ENCODE measurements at places on chromosomes 4 and X.

DNA sequence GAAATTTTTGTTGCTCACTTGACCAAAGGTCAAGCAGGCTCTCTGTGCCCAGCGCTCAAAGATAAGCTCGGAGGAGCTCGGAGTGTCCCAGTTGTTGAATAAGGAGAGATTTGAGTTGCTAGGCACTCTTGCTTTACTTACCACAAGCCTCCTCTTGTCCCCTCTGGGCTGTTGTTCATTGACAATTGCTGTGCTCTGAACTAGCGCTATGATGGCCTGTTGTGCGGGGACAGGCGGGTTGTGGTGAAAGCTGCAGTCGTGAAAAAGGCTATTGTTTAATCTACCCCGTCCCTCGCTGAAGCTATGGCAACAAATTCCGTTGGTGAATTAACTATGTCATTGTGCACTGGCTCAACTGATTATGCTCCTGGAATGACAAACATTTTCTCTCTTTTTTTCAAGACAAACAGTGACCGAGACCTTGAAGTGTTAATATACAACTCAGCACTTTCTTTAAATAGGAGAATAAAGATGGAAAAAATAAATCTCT lies 21.0 kb upstream of the POLA1 start:
- no peak for DNase-seq

- DNase-seq = no peak
Measured at GRCh38 chr4:173934201-173934600, 349.3 kb downstream of the FBXO8 start.

- DNase-seq = peak; percentile 56
Measured at GRCh38 chrX:106481341-106481740, 130.4 kb upstream of the RADX start.

GRCh38 chr4:58163156-58163555 lies 1053.0 kb upstream of the IGFBP7 start:
- no peak for DNase-seq

DNA sequence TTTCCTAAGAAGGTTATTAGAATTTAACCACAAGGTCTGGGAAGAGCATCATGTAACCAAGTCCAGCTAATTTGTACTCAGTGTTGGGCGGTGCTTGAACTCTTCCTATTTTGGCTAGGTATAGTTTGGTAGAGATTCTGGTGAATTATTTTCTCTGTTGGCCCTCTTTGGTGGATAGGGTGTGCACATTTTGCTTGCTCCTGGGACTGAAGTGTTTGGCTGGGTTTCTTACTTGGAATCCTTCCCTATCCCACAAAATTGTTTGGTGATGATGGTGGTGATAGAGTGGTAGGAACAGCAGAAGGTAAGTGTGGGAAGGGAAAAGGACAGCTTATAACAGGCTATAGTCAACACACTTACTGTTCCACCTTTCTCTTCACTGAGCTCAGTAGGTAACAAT lies 194.8 kb upstream of the GPC4 start:
- no peak for DNase-seq

DNA sequence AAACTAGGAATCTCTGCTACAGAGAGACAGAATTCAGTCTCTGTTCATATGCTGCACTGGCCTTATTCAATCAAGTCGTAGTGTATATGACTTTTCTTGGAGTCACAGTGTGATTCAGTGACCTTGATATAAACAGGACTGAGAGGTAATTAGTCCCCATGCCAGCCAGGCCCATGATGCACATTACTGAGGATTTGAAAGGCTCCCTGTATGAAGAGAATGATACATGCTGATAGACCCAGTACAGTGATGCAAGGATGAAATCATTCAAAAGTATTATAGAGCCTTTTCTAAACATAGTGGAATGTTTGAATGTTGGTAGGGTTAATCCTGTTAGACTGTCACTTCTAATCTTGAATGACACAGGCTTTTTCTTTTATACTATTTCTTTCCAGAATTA lies 34.1 kb downstream of the ANXA3 start:
- no peak for DNase-seq

DNA sequence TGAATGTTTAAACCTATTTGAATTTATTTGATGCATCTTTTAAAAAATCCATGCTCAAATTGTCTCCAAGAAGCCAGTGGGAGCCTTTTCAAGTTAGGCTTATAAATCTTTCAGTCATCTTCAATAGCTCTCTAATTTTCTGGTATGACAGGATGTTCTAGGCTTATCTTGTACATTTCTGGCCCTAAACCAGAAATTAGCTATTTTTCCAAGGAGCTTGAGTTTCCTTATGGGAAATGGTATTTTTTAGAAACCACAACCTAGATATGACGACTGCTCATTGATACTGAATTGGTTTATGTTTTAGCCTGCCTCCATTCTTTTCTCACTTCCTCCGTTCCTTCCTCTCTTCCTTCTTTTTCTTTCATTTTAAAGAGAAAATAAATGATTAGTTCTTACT lies 172.3 kb downstream of the SPRY1 start:
- no peak for DNase-seq

DNA sequence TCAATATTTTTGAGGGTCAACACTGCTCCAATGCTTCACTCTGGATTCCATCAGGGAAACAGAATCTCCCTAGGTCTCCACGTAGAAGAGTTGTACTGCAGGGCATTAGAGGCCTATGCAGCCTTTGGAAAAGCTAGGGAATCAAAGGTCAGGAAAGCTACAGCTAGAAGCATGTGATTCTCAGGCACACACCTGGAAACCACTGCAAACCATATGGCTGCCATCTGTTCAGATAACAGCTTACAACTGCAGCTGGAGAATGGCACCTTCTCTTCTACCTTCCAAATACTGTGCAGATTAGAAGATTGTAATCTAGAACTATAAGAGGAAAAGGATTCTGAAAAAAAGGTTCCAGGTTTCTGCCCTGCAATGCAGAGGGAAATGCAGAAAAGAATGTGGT lies 60.6 kb downstream of the BTC start:
- no peak for DNase-seq

DNA sequence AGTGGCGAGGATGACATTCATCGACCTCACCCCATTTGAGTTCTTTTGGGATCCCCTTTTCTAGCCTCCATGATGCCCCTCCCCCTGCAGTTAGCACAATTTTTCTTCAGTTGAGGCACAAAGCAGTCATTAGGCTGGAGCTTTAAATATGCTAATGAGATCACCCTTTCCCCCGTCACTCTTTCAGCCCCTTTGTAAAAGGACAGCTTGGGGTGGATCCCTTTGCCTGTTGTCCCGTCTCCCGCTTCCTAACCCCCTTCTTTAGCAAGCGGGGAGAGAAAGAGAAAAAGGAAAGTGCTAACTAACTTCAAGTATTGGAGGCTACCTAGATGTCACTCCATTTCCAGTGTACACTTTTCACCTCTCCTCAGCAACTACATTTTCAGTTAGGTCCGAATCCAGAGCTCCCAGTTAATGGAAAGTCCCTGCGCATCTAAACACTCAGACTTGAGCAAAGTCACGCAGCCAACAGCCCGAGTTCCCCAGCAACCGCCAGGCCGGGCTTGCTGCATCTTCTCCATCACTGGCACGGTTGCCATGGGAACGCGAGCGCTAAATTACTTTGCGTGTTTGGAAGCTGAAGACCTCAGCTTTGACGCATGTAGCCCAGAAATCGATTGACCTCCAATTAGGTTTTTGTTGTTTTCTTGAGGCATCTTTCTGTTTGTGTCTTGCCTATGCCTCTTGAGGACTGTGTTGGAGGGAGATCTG lies 76.8 kb downstream of the RTL5 start:
- DNase-seq = no peak

DNA sequence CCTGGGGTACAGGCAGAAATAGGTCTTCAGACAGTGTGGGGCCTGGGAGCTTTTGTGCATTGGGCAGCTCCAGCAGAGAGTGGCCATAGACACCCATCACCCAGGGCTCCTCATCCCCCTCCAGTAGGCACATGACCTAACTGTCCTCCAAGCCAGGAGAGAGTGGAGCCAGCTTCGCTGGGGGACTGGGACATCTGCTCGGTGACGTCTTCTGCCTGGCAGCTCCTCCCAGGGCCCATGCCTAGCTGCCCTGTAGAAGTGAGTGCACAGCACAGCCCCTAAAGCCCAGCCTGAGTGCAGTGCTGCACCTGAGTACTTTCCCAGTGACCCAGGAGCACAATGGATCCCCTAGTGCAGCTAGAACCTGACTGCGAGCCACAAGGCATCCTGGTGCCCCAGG lies 279.7 kb upstream of the SLC7A11 start:
- no peak for DNase-seq

- DNase-seq = no peak
Measured at GRCh38 chrX:11375614-11376119, 82.5 kb downstream of the AMELX start.

DNA sequence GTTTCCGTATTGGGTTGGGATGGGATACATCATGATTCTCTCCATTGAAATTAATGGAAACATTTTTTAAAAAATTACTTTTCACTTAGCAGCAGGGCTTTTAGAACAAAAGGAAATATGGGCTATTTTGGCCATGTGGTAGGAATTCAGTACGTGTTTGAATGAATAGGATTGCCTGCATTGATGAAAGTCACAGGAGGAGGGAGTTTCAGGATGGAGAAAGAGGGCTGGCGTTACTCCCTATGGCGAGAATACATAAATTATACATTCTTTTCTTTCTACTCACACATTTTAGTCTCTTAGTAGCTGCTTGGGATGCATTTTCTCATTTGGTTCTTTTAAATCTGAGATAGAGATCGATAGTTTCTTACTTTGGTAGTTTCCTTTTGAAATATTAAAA lies 100.3 kb upstream of the PDHA1 start:
- no peak for DNase-seq

DNA sequence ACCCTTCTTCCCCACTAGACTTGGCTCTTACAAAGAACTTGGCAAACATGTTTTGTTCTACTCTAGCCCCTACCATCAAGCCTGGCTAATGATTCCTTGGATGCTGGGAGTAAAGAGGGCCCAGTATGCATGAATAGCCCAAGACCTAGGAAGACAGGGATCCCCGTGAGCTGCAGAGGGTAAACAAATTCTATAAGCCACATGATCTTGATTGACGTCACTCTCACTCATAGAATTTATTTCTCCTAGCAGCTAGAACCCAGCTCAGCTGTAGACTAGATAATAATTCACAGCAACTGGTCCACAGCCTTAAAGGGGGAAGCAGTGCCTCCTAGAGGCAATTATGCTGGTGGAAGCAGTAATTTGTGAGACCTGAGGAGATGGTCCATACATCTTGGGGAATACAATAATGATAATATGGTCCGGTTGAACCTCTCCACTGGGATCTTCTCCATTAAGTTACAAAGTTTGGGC lies 16.1 kb upstream of the USO1 start:
- DNase-seq = peak; percentile 9

All from CD8-positive, alpha-beta T cell (primary cell).